Sciatic nerve (tissue), 2 donors: ENCODE measurements at places on chromosomes 11 and 22.

- no peak for DNase-seq
Observed at GRCh38 chr22:35440129-35440528, 40.2 kb downstream of the MCM5 start.

GRCh38 chr22:49483946-49484345 is 343.7 kb downstream of the BRD1 start:
- DNase-seq: no peak

DNA sequence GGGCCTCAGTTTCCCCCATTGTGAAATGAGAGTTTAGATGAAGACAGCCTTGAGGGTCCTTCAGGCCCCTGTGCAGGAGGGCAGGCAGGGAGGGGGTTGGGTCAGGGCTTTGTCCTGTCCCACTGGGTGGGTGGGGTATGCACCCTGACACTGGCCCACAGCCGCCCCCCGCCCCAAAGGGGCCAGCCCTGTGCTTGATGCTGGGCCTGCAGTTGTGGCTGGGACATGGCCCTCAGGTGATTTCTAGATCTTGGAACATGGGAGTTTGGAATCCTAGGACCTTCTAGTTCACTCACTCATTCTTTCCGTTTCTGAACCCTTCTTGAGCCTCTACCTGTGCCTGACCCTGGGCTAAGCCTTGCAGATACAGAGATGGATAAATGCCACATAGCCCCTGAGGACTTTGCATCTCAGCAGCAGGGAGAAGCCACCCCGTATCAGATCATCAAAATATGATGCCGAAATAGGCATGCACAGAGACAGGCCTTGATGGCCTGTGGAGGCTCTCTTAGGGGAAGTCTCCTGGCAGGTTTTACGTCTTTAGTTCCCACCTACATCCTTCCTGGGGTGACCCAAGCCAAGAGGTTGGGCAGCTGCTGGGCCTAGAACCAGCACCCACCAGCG is 76.0 kb downstream of the FBLN1 start:
- DNase-seq: no peak

- DNase-seq: no peak
Observed at GRCh38 chr11:5137014-5137413, 1.1 kb downstream of the OR52A5 start.

GRCh38 chr11:17394743-17395390 is 6.4 kb upstream of the KCNJ11 start:
- DNase-seq: no peak
